ENCODE measurements at places on chromosomes 6 and 20.

DNA sequence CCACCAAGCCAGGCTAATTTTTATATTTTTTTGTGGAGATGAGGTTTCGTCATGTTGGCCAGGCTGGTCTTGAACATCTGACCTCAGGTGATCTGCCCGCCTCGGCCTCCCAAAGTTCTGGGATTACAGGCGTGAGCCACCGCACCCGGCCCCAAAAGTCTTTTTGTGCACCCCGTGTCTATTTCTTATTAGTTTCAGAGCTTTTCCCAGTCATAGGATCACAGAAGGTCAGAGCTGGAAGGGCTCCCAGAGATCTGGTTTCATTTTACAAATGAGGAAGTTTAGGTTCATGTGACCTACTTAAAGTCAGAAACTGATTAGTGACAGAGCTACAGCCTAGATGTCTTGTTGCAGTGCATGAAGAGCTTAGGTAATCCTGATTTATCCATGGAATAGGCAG lies 1.6 kb upstream of the OGFRL1 start:
- DNase-seq: no peak

DNA sequence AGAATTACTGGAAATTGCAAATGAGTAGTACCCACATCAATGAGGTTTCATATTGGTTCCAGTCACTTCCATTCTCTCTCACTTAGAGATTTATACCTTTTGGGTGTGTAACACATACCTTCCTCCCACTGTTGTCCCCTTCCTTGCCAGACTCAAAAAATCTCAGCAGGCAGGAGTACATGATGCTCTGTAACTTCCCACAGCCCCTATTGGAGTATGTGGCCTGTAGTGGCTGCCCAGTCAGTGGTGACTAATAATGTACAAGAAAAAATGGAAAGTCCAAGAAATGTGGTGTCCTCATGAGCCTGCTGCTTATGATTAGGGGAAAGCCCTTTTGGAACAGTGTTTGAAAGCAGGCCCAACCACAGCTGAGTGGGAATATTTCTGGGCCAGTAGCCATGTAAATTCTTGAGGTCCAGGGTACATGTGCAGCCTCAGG lies 312.0 kb downstream of the ZFAND3 start:
- no peak for DNase-seq

DNA sequence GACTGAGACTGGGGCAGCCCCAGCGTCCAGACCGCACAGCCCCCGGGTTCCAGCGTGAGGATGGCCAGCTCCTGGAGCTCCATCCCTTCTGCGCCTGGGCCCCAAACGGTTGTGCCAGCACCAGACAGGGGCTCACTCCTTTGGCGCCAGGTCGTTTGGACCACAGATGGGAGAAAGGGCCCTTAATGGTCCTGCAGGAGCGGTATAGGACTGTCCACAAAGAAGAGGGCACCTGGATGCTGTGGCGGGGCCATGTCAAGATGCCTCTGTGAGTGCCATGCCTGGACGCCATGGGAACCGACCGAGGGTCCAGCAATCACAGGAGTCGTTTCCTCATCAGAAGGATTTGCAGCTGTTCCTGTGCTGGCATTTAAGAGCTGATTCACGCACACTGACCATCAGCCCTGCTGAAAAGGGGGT lies 82.7 kb downstream of the DLL1 start:
- DNase-seq: peak; percentile 20

DNA sequence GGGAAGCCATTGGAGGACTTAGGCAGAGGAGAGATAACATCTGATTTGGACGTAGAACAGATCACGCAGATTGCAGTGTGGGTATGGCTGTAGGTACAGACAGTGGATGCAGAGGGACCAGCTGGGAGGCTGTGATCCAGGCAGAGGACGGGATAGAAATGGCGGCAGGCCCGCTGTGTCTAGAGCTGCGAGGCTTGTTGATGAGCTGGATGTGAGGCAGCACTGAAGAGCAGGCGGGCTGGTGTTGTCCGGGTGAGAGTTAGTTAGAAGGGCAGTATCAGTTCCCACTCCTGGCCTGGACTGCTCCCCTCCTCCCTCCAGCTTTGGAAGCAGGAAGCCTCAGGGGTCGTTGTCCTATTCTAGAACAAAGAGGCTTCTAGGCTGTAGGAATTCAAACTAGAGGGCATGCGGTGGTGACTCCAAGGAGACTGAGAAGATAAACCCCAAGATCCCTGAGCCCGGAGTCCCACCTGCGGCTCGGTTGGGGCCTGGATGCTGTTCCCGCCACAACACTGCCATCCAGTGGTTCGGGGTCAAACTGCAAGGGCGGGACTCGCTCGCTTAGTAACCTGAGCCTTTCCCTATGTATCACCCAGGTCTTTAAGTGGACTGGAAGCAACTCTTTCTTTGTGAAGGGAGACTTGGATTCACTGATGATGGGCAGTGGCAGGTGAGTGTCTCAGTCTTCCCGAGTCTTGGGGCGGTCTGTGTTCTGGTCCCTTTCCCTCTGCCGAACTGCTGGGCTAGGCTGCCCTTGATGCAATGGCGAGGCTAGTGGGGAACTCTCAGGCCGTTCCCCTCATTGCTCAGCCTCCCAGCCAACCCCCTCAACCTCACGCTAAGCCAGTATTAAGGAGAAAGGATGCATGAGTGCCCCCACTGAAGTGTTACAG lies 11.2 kb downstream of the TLDC2 start:
- DNase-seq: peak; percentile 90

- no peak for DNase-seq
Measured at GRCh38 chr20:5328268-5328667, 11.5 kb upstream of the PROKR2 start.

- no peak for DNase-seq
Measured at GRCh38 chr6:159760602-159761057, 1.2 kb upstream of the ACAT2 start.

DNA sequence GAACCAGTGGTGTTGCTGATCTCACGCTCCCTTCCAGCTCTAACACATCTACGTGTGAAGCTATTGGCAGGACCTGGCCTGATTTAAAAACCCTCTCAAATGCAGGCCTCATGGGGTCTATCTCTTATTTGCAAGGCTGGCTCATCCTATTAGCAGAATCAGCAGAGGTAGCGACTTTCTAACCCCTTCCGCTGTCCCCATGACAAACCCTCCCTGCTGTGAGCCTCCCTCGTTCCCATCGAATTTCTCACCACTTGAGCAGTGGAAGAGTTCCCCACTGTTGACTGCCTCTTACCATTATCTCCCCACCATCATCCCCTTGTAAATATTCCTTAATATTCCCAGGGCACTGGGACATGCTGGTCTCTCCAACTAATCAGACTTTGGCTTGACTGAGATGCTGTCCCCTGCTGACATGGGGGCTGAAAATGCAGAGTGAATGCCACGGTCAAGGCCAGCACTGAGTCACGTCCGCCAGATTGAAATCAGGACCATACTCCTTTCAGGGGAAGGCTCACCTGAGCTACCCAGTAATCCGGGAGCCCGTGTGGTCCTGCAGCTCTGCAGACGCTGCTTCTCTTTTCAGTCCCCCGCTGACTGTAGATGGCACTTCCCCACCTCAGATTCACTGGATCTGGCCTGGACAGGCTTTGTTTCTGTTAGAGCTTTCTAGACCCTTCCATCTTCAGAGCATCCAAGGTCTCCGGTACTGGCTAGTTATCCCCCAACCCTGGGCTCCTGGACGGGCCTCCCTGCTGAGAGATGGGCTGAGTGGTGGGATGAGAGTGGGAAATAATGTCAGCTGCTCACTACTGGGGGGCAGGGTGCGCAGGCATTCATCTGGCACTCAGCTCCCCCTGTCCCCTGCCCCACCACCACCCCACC lies 23.1 kb downstream of the AAR2 start:
- peak; percentile 22 for DNase-seq

DNA sequence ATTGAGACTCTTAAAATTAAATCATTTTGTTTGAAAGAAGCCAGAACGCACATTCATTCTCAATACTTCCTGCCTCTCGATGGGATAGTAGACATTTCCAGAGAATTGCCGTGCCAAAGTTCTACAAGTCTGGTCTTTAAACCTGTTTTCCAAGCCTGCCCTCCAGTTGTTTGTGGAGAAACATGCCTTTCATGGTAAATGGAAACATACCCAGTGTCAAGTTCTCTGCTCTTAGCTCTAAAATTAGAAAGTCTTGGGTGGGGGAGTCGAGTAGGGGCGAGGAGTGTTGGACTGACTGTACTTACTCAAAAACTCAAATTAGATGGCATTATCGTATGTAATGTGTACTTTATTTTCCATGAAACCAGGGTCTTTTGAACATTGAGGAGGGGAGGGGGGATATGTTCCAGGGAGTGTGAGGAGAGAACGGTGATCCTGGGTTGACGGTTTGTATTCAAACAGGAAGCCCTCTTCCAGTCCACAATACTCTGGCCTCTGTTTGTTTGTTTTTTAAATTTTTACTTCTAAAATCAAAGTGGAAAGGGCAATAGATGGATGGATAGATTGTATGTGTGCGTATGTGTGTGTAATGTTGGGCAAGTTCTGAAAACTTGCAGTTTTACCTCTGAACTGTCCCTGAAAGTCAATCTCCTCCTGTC lies 106.8 kb upstream of the ARMC2 start:
- DNase-seq: no peak

GRCh38 chr6:32837651-32838113 lies 857 bp downstream of the TAP2 start:
- DNase-seq: no peak

GRCh38 chr20:41234546-41234945 lies 83.0 kb downstream of the ZHX3 start:
- DNase-seq: no peak

DNA sequence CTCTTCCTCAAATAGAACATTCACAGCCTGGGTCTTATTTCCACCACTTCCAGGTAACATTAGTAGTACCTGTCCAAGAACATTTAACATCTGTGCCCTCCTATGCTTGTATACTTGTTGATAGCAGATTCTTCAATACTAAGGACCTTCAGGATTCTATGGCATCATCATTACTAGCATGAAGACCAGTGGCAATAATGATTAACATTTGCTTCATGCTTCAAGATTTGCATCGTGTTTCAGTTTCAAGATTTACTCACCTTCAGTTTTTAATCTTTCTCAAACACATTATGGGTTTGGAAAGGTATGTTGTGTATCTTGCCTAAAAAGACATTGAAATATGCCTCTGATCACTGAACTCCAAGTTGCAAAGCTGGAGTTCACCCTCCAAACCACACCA lies 412.8 kb upstream of the NRSN1 start:
- no peak for DNase-seq

DNA sequence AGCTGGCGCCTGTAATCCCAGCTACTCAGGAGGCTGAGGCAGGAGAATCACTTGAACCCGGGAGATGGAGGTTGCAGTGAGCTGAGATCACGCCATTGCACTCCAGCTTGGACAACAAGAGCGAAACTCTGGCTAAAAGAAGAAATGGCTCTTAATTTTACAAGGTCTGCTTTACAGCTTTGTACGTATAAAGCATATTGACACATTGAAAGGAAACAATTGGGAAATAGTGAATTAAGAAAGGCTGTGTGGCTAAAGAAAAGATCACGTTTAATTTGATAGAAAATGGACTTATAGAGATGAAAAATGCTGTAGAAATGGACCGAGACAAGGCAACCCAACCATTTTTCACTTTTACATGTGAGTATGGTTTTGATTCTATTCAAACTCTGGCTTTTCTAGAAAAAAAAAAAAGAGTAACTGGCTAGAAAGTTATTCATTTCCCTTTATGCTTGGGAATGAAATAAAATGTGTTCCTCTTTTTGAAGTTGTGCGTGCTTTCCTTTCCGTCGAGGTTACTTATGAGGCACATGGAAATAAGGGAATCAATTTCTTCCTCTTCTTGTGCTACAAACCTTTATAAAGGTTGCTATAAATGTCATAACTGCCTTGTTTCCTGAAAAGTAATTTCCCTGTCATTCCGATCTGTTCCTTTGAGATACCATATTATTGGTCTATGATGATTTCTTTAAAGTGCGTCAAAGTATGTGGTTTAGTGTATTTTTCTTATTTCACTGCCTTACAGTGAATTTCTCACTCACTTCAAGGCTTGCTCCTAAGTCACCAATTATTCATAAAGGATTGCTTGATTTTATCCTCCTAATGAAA lies 29.4 kb downstream of the PFDN4 start:
- DNase-seq: no peak

DNA sequence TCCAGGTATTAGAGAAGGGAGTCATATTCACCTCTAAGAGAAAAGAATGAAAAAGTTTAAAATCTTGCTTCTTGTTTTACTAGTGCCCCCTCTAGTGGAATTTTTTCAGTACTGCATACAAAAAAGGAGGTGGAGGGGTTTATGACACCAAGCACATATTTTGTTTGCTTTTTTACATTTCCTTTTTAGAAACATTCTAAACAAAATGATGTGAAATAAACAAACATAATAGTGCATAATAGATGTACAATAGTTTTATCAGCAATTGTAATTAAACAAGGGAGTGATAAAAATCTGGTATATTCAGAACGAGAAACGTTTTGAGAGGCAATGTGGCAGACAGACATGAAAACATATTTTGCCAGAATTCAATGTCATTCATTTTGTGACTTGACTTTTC lies 111.0 kb upstream of the TFAP2D start:
- DNase-seq: no peak

DNA sequence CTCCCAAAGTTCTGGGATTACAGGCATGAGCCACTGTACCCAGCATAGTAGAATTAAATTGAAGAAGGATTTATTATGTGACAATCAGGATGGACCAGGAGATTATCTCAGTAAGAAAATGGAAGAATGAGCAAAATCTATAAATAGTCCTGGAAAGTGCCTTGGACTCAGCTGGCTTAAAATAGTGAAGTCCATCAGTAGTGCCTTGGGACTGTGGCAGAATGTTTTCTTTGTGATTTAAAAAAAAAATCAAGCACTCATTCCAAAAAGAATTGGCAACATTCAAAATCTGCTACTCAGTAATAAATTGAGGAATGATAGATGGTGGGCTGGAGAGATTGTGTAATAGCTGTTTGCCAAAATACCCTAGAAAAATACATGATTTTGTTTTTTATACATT lies 37.0 kb upstream of the MAS1 start:
- no peak for DNase-seq

- no peak for DNase-seq
Measured at GRCh38 chr6:89508755-89509563, 76.0 kb downstream of the ANKRD6 start.

DNA sequence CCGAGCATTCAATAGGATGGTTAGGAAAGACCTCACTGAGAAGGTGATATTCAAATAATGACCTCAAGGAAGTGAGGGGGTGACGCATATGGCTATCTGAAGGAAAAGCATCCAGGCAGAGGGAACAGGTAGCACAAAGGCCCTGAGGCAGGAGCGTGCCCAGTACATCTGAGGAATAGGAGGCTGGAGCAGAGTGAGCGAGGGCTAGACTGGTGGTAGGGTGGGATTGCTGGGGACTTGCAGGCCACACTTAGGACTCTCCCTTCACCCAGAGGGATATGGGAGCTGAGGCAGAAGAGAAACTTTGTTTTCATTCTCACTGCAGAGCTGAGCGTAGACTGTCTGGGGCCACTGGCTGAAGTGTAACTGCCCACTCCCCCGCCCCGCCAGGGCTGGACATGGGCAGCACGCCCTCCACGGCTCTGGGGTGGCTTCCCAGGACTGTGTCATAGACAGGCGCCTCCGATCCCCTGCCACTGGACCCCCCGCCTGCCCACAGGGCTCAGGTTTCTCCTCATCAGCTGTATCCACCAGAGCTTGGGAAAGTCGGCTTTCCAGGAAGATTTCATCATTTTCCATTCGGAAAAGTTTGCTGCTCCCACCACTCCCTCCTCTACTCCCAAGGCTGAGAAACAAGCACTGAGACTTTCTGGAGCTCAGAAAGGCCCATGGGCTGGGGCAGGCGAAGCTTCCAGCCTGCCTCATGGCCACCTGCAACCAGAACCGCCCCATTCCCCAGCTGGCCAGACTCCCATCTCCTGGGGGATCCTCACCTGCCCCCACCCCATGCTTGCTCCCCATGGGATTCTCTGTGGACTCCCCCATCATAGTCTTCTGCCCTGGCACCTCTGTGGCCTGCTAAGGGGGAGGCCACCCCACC lies 142.6 kb downstream of the MRPL14 start:
- DNase-seq: no peak

Measured in activated T-cell treated with anti-CD3 and anti-CD28 coated beads, Interleukin-2, amount 50 U/mL, for 24 hours (primary cell).